Effector memory CD4-positive, alpha-beta T cell (primary cell): ENCODE measurements at places on chromosomes 1 and 21.
A peak's percentile ranks its signal among the peaks of the same experiment; 100 is the strongest.

- DNase-seq = no peak
Observed at GRCh38 chr1:15722836-15723532, 13.1 kb upstream of the SLC25A34 start.

DNA sequence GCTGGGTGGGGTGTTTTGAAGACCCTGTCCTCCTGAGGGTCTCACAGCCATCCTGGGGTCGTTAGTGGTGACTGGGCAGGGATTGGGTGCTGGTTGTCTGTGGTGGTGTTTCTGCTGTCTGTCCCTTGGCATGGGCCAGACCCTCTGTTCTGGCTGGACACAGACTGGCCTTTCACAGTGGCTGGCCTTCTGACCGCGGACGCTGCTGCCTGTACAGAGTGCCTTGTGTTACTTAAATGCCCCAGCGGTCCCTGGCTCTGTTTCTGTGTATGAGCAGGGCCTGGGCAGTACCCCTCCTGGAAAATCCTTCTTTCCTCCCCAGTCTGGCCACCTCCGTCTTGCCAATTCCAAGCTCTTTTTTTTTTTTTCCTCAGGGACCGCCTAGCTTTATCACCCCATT, 50.9 kb downstream of the SH3BGR start:
- no peak for DNase-seq

DNA sequence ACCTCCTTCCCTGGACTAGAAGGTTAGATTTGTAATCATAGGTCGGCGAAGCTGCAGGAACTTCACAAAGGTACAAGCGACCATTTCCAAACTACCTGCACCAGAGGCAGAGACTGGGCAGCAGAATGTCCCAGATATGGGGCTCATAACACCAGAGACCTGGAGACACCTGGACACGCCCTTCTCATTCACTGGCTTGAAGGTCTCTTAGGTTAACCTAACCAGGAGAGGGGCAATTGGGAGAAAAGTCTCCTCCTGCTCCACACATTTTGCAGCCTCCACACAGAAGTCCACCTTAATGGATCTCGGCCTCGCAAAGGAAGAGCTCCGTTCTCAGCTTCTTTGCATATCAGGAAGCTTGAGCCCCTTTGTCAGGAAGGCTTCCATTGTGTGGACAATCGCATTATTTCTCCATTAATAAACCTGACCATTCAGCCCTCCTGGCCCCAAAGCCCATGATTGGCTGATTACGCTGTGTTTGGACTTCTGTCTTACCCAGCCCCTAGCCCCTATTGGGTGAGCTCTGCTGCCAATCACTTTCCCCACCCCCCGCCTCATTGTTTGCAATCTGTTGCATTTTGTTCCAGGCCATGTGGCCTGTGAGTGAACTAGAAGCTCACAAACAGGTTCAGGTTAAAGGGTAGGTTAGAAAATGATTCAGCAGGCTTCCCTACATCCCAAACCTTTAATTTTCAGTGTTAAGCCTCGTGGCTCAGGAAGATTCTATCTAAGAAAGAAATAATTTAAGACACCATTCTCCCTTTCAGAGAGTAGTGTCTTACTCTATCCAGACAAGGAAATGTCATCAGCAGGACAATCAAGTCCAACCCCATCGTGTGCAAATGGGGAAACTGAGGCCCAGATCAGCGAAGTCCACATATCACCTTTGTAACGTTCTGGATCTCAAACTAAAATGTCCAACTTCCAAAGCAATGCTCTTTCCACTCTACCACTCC, 2.8 kb downstream of the MYCL start:
- DNase-seq = no peak

DNA sequence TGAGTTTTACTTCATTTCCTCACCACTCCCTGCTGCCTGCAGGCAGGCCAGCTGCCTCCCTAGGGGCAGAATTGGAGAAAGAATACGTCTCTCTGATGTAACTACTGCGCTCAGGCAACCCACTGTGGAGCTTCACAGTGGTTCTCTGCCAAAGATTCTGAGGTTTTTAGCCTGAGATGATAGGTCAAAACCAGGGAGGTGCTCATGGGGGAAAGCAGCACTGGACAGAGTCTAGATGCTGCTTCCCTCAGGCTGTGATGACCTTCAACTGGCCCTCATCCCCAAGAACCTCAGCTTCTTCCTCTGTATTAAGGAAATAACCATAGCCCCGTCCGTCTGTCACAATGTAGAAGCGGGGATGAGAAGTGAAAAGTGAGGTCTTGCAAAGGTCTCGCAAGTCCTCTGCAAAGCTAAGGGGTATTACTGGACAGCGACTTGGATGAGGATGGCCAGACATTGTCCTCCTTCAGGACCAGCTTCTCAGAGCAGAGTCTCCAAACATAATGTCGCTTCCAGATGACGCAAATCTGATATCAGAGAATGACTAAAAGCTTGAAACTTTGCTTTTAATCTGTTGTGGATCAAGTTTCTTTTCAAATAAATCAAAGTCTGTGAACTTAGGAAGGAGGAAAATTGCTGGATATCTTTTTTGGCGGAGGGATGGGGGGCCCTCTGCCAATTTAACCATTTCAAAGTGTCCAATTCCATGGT, 65.9 kb upstream of the ATP5PO start:
- no peak for DNase-seq

GRCh38 chr1:29240986-29241385, 4.7 kb downstream of the PTPRU start:
- DNase-seq = no peak

GRCh38 chr1:212433577-212434462, 1.1 kb downstream of the NENF start:
- no peak for DNase-seq

- no peak for DNase-seq
Observed at GRCh38 chr1:67987046-67987799, 63.2 kb downstream of the DIRAS3 start.

DNA sequence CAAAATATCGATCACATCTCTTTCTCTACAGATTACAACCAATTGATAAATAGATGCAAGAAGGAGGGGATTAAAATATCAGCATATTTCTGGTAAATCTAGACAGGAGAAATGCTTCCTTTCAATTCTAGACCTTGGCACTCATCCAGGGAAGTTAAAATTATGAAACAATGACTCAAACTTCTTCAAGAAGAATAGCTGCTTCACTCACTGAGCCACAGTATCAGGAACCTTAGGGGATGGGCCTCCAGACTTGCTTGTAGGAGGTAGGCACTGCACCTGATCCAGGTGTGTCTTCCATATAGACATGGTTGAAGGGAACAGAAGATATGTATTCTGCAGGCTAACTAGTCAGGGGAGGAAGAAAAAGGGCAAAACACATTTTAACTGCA, 9.8 kb downstream of the SLAMF7 start:
- DNase-seq = no peak

- no peak for DNase-seq
Observed at GRCh38 chr1:42774928-42775526, 8.0 kb downstream of the C1orf50 start.

GRCh38 chr1:91406773-91407389, 2.2 kb upstream of the HFM1 start:
- no peak for DNase-seq

GRCh38 chr1:25543425-25544242, at the start of gene LDLRAP1:
LDLRAP1 (plus strand) TSS chr1:25543606; CDS start chr1:25543699, 93 bp downstream.
- peak; percentile 27 for DNase-seq

GRCh38 chr1:112619518-112620376, at the start of gene CAPZA1:
CAPZA1 (plus strand) TSS chr1:112619832; CDS start chr1:112619845, 13 bp downstream.
- peak; percentile 85 for DNase-seq

- DNase-seq = no peak
Observed at GRCh38 chr1:9035226-9035625, 9.0 kb upstream of the SLC2A7 start.

DNA sequence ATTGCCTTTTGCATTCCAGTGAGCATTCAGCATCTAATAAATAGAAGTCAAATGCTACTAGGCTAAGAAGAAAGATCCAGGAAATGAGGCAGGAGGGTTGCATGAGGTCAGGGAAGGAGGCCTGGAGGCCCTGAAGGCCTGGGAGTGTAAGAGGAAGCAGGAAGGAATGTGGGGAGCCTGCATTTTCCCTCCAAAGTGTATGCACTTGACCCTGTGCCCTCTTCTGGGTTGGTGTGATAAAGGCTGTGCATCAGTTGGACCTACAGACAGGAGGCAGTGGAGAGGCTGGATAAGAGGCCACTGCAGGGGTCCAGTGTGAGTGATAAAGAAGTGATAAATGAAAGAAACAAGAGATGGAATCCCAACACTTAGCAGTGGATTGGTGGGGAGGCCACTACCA, 20.4 kb downstream of the KIAA1614 start:
- no peak for DNase-seq

DNA sequence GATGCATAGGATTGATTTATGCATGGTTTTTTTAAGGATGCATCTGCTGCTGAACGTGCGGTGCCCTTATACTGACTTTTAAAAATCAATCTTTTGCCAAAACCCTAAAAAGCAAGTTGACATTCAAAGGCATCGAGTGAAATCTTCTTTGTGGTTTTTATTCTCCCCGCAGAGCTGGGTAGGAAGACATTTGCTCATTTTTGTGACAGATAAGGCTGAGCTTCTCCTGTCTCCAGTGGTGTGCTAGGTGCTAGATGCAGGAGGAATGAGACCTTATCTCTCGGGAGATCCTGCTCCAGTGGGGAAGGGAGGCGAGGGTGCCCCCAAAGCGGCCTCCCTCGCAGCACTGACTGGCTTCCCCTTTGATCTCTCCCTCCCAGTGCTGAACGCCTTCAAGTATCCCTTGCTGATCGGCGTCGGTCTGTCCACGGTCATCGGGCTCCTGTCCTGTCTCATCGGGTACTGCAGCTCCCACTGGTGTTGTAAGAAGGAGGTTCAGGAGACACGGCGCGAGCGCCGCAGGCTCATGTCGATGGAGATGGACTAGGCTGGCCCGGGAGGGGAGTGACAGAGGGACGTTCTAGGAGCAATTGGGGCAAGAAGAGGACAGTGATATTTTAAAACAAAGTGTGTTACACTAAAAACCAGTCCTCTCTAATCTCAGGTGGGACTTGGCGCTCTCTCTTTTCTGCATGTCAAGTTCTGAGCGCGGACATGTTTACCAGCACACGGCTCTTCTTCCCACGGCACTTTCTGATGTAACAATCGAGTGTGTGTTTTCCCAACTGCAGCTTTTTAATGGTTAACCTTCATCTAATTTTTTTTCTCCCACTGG, 14.9 kb upstream of the CD101 start:
- no peak for DNase-seq

- no peak for DNase-seq
Observed at GRCh38 chr1:115705085-115705951, 63.2 kb downstream of the CASQ2 start.

DNA sequence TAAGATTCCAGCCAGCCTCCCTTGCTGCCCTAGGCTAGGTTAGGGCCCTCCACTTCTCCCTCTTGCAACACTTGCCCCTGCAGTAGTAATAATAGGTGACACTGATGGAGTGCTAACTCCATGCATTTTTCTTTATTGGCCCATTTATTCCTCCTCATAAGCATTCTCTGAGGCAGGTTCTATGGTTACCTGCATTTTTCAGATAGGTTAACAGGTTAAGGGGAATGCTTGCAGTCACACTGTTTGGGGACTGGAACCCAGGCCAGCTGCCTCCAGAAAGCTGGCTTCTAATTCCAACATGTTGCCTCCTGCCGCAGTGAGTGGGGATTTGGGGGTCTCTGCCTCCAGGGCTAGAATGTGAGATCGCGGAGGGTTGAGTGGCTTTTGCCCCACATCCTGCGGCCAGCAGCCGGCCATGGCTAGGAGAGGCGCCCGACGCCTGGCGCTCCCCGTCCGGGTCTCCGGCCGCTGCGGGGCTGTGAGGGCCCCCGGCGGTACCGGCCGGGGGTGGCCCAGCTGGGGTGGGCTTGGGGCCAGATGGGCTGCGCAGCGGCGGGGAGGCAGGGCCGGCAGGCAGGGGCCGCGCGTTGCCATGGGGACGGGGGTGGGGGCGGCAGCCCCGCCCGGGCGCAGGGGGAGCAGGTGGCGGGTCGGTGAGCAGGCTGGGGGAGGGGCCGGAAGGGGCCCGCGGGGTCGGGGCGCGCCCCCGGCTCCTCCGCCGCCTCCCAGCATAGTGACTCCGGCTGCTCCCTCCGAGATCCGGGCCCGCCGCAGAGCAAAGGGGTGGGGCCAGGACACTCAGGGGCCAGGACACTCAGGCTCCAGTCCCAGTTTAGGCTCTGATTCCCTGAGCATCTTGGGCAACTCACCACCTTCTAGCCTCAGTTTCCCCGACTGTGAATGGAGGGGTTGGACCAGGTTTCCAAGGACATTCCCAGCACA, 68.4 kb upstream of the SSBP3 start:
- no peak for DNase-seq

GRCh38 chr21:41488080-41488479, 19.9 kb downstream of the TMPRSS2 start:
- DNase-seq = no peak

DNA sequence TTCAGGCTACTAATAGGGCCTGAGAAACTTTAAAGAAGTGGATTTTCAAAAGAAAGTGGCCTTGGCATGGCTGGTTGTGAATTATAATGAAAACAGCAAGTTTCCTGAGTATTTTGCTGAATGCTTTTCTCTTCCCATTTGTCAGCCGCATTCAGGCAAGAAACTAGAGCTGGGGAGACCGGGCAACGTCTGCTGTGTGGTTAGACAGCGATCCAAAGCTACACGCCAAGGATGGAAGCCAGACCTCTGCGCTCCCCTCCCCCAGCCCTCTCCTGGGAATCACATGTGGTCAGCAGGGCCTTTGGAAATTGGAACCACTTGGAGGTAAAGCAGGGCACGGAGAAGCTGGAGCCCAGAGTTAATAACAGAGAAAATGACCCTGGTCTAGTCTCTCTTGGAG, 114.1 kb upstream of the CD34 start:
- DNase-seq = no peak

DNA sequence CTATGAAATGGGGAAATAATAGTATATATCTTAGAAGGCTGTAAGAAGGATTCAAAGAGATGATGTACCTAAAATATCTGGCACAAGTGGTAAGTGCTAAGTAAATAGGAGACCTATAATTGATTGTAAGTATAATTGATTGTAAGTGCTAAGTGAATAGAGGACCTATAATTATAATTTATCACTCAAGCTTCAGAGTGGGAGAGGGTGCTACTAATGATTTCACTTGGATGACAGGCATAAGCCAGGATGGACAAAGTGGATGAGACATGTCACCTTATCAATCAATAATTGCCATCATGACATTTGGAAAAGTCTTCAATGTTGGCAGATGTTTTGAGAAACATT, 11.2 kb downstream of the RCAN1 start:
- no peak for DNase-seq

- DNase-seq = no peak
Observed at GRCh38 chr1:91937613-91938012, 11.6 kb upstream of the BRDT start.

- no peak for DNase-seq
Observed at GRCh38 chr1:183131166-183131565, 54.9 kb upstream of the LAMC2 start.

GRCh38 chr1:225577241-225577640, 75.7 kb downstream of the ENAH start:
- DNase-seq = no peak

DNA sequence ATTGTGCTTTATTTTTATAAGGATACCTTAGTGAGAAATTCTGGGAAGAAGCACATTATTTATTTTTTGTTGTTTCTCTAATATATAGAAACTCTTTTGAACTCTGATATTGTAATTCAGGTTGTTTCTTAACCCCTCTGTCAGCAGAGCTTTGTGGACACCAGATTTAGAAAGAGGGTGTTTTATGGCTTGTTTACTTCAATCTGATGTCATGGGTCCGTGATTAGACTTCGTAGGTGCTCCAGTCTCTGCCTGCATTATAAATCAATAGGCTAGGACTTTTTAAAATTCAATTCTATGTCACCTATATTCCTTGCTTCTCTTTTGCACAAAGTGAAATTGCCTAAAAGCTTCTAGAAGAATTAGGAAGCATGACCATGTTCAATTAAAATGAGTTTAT, 47.3 kb upstream of the CCDC190 start:
- no peak for DNase-seq

- DNase-seq = no peak
Observed at GRCh38 chr21:42338729-42339715, 11.8 kb downstream of the TFF2 start.

GRCh38 chr1:96882096-96882495, 160.5 kb downstream of the PTBP2 start:
- no peak for DNase-seq
